Daoy (cell line): ENCODE measurements at places on chromosomes 12 and 14. TPM values are rescaled to one million over a fixed set of nuclear protein-coding genes. Genes with fewer than 3 reads are reported as not detected.

DNA sequence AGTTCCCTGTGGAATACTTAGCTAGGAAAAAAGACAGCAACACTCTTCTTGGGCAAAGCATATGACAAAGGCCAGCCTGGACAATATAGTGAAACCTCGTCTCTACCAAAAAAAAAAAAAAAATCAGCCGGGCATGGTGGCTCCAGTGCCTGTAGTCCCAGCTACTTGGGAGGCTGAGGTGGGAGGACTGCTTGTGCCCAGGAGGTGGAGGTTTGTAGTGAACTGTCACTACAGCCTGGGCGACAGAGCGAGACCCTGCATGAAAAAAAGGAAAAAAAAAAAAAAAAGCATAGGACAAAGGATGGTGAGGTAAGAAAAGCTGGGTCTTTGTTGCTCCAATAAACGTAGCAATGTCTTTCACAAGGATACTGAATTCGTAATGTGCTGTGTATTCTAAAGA lies 1.1 kb downstream of the TXNDC16 start:
- no peak for DNase-seq

- no peak for DNase-seq
Measured at GRCh38 chr14:54117396-54117795, 160.8 kb upstream of the BMP4 start.

- DNase-seq, result peak; percentile 8
Measured at GRCh38 chr12:12510141-12510540, 52.5 kb downstream of the DUSP16 start.

GRCh38 chr14:20848955-20849570 lies 42.1 kb upstream of the RNASE3 start:
- DNase-seq, result no peak

DNA sequence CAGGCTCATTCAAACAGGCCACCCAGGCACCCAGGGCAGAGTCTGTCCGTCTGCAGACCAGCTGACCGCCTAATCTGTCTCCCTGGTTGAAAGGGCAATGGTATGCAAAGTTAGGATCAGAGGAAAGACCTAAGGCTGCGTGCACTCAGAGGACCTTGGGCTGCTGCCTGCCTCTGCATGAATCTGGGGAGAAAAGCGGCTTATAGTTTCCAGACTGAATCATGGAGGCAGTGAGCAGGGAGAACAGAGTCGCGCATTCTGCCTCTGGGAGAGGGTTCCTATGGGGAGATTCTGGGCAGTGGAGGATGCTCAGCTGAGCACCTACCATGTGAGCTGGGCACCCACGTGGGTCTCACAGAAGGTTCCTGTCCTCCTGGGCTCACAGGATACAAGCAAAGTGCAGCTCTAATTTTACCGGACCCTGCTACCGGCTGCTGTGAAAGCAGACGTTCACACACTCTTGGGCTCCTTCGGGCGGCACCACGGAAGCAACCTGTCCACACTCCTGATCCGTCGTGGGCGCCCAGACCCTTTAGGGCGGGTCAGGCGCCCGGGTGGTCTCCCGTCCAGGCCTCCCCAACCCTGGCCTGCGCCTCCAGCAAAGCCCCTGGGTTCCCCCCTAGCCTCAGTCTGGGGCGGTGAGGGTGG lies 772 bp downstream of the SCARB1 start:
- peak; percentile 31 for DNase-seq

DNA sequence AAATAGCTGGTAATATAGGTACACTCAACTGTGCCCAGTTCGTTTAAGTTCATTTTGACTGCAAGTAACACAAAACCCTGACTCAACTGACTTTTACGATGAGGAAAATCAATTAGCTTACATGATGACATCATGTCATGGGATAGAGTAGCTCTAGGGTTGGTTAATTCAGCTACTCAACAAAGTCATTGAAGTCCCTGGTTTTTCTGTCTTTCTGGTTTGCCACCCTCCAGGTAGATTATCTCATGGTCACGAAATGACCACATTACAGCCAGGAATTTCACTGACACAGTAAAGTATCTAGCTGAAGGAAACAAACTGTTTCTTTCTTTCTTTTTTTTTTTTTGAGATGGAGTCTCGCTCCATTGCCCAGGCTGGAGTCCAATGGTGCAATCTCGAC lies 68.5 kb upstream of the FUT8 start:
- DNase-seq, result no peak

GRCh38 chr14:54942913-54943312 lies 40.3 kb upstream of the GCH1 start:
- no peak for DNase-seq

GRCh38 chr12:41699658-41700057 lies 445.0 kb downstream of the GXYLT1 start:
- DNase-seq, result no peak

DNA sequence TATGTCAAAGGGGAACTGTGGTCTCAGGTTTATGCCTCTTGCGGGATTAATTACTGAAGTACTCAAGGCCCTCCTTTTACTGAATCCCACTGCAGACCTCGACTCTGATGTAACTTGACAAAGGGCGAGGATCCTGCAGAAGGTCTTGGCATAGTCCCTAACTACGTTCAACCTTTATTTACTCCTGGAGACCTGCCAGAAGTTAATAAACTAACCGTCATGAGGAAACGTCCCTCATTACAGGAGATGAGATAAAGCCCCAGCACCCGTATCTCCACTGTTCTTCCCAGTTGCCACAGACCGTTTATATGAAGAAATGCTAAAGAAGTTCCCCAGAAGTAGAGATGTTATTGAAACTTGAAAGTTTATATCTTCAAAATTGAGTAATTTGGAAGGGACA lies 190.9 kb downstream of the ETV6 start:
- no peak for DNase-seq

DNA sequence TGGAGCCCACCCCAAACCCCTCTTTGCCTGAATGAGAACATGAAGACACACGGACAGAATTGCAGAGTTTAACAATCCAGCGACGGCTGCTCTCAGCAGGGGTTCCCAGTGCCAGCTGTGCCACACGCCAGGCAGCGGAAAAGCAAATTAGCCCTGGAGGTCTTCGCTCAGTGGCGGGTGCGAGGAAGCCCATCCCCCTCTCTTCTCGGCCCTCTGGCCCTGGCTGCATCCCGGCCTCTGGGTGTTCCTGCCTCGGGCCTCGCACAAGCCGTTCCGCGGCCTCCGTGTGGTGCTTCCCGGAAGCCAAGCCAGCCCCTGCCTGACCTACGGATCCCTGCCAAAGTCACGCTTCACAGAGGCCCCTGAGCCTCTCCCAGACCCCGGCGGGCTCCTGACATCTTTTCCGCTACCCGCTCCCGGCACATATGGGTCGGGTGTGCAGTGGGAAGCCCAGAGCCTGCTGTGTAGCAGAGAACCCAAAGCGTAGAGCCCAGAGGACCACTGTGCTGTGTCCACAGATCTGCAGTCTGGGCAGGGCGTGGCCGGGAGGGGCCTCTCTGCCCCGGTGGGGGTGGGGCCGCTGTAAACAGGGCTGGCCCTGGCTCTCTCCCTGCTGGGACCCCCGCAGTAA lies 70.7 kb upstream of the GALNT9 start:
- no peak for DNase-seq

DNA sequence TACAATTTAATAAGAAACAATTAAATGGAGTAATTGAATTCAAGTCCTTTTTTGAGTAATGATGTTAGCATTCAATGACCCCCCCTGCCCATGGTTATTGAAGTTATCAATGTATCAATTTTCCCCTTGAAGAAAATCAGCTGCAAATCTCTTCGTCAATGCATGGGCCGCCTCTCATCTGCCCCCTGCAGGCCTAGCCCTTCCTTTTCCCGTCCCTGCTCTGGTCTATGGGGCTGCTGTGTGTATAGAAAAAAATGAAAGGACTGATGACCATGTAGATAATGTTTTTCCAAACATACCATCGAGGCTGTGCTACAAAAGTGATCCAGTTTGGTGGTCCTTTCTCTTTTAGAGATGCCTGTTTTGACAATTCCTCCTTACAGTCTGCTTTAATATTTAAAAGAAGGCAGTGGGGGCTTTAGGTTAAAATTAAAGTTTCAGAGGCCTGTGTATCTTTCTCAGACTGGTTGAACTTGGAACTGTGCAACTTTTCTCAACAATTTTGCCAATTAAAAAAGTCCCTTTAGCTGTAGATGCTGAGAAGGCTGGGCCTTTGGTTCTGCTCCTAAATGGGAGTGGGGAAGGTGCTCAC lies 98.4 kb downstream of the APAF1 start:
- DNase-seq, result peak; percentile 55

The DIO3 gene
- not detected in 2 replicates for total RNA-seq

The DUSP6 gene
- total RNA-seq, result 72.9 and 94.7 TPM in 2 replicates

The ANO4 gene
- total RNA-seq, result 3.4 and 5.9 TPM in 2 replicates

The PTPRQ gene
- not detected in 2 replicates for total RNA-seq

The AQP6 gene
- total RNA-seq, result 0.11 TPM in 1 of 2 replicates, not detected in the other

The ANKRD33 gene
- total RNA-seq, result not detected in 2 replicates
